ENCODE measurements at places on chromosomes 11 and 22.
A peak's percentile ranks its signal among the peaks of the same experiment; 100 is the strongest.

GRCh38 chr11:82775736-82776346 is 42.2 kb upstream of the FAM181B start:
- DNase-seq: peak; percentile 71

GRCh38 chr11:1934335-1935155 is 12.6 kb upstream of the MRPL23 start:
- DNase-seq: peak; percentile 17

- no peak for DNase-seq
Observed at GRCh38 chr11:8793114-8793777, 110.7 kb downstream of the RPL27A start.

GRCh38 chr22:27397954-27398342 is 403.6 kb downstream of the MN1 start:
- DNase-seq: no peak

GRCh38 chr22:43326331-43327156 is 16.6 kb downstream of the SCUBE1 start:
- DNase-seq: no peak

DNA sequence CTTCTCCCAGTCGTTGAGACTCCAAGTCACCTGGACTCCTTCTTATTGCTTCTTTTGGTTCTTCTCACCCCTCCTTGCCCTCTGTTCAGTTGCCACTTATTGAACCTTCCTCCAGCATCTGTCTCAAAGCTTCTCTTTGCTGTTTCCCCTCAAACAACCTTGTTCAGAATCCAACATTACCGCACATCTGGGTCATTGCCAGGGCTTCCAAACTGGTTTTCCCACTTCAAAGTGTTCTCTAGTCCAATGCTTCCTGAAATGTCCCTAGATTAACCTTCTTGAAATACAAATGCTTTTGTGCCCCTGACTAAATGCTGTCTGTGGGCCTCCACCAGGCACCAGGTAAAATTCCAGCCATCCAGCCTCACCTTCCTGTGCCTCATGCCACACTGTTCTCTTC is 100.8 kb upstream of the TTC12 start:
- DNase-seq: no peak

DNA sequence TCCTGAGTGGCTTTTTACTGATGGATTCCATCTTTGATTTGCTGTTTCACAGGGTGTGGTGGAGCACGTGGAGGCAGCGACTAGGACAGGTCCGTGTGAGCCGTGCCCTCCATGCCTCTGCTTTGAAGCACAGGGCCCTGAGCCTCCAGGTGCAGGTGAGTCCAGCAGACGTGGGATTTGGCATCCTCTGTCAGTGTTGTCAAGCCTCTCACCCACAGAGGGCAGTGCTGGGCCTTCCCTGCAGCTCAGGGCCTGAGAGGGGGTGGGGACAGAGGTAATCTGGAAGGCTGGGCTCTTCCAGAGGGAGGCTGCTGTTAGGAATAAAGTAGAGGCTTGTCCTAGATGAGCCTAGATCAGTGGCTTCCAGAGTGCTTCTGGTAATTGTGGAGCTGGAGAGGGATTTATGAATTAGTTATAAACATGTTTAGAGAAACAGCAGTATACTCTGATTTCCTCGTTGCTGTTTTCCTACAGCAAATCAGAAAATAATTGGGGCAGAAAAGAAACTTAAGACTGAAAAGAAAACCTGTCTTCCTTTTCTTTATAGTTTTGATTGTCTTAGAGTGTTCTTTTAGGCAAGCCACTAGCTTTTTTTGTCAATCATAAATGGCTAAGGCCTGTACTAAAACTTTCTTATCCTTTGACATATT is 65.0 kb downstream of the SFI1 start:
- DNase-seq: peak; percentile 70

Measured in activated naive CD4-positive, alpha-beta T cell treated with anti-CD3 and anti-CD28 coated beads, Interleukin-2, amount 10 ng/mL, durations not matched to agents 7 days and 5 days (primary cell).